ENCODE measurements at places on chromosomes 7 and 10. TPM values are rescaled to one million over a fixed set of nuclear protein-coding genes. Genes with fewer than 3 reads are reported as not detected.
A peak's percentile ranks its signal among the peaks of the same experiment; 100 is the strongest.

Gene SLC18A3
- not detected for total RNA-seq

Gene CFAP43
- not detected for total RNA-seq

GRCh38 chr7:129707910-129708499, 96.5 kb downstream of the NRF1 start:
- no peak for DNase-seq

GRCh38 chr7:156523447-156524048, 117.0 kb upstream of the RNF32 start:
- DNase-seq = no peak

DNA sequence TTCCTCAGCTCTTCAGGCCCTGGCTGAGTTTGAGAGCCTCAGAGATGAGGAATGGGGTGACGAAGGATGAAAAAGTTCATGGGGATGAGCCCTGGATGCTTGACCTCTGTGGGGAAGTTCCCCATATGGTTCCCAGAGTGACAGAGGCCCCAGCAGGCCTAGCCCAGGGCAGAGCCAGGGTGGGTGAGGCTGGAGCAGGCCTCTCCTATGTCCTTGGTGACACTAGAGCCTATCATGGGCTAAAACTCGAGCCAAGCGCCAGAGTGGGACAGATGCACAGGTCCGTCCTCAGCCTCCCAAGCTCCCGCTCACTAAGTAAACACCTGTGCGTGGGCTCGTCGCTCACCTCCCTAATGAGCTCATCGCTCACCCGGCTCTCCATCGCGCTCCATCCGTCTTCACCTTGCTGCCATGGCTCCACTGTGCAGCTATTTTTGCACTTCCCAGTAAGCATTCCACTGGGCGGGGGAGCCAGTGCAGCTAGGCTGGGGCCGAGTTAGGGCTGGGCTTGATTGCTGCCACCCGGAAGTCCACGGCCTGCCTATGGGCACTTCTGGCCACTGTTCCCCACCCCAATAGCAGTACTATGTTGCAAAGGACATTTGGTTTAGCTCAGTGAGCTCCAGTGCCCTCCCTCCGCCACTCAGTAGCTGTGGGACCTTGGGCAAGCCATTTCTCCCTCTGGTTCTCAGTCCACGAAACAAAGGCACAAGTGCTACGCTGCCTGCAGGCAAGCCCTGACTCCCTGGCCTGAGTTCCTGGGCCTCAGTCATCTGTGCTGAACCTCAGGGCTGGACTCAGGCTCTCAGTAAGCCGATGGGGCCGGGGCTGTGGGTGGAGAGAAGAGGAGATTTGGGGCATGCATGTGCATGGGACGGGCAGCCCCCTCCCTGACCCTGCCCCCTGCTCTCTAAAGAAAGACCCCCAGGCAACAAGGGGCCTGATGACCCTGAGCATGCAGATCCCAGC, 117.3 kb upstream of the PCBD1 start:
- peak; percentile 45 for DNase-seq

Gene RBM20
- total RNA-seq = 101 TPM

Gene ZCWPW1
- 4.6 TPM for total RNA-seq

Gene CYP2C18
- not detected for total RNA-seq

DNA sequence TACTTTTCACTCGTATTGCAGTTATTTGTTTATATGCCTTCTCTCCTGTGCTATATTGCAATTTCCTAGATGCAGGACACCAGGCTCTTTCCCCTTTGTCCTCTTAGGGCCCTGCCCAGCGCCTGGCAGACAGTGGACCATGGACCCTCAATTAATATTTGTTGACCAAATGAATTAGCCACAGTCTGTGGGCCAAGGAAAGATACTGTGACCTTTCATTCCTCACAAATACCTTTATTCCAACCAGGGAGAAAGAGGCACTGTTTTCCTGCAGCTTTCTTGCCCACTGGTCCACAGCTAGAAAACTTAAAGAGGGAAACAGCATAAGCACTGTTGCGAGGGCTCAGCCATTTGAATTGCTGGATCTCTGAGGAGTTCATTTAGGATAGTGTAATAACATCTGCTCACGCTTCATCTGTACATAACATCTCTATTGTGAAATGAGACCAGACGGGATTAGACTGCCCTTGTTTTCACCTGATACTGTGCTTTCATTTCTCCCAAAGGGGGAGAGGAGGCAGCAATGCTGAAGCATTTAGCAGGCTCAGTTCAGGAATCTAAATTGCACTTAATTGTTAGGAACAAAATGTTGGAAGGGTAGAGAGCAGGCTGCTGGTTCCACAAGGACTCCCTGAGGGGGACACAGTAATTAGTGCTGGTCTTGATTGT, 46.7 kb downstream of the TNS3 start:
- no peak for DNase-seq

DNA sequence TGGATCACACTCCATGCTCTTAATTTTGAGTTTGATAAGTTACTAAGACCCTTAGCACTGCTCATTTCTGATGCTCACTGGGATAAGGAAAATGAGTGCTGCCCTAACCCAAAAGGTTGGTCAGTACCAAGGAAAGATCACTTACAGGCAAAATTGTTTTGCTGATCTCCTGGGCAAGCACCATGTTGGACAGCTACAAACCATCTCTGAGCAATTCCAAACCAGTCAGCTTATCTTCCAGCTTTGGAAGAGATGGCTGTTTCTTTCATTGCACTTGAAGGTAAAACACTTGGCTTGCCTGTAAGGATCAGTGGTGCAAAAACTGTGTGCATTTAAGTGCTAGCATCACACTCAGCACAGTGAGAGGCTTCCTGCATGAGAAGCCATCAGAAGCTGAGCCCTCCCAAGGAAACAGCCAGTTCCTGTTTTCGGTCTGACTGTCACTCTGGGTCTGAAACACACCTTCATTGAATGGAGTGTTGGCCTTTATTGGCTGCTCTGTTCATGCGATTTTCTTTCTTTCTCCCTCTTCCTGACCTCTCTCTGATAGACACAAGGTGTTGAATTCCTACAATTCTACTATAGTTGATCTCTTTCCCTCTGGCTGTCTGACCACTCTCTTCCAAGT, 126.4 kb upstream of the GHITM start:
- no peak for DNase-seq

Gene PODXL
- 67.4 TPM for total RNA-seq

Gene CDNF
- 1.5 TPM for total RNA-seq

DNA sequence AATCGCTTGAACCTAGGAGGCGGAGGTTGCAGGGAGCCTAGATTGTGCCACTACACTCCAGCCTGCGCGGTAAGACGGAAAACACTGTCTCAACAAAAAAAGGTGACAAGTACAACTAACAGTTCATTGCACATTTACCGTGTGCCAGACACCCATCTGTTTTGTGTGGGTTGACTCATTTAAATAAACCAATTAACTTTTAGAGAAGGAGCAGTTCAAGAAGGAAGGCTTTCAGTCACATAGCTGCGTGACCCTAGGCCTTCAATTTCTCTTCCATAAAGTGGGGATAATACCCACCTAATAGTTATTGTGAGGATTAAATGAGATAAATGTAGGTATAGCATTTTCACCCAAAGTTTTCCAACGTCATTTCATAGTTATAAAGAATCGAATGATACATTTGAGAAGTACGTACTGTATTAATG, 52.3 kb upstream of the KDM7A start:
- no peak for DNase-seq

Gene PON3
- 0.69 TPM for total RNA-seq

GRCh38 chr7:96380111-96380512, 58.2 kb upstream of the SLC25A13 start:
- no peak for DNase-seq

DNA sequence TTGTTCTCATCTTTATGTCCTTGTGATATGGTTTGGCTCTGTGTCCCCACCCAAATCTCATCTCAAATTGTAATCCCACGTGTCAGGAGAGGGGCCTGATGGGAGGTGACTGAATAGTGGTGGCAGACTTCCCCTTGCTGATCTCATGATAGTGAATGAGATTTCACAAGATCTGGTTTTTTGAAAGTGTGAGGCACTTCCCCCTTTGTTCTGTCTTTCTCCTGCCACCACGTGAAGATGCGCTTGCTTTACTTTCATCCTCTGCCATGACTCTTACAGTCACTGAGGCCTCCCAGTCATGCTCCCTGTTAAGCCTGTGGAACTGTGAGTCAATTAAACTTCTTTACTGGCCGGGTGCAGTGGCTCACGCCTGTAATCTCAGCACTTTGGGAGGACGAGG, 161.0 kb downstream of the HERPUD2 start:
- no peak for DNase-seq

DNA sequence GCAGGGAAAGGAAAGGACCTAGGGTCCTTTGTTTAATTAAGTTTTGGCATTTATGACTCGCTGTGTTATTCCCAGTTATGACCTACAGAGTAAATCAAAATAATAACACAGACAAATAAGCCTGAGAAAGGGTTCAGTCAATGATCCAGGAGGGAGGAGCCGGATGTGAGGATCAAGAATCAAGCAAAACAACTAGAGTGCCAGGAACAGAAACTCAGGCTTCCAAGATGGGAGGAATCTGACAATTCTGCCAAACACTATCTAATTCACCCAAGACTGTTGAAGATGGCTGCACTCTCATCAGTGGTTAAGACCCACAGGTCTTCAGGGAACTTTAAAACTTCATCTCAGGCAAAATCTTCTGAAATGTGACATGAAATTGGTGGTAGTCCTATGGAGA, 50.3 kb upstream of the PIP4K2A start:
- DNase-seq = no peak

Gene SUN3
- total RNA-seq = not detected

- no peak for DNase-seq
These were observed 109.8 kb upstream of the PALS2 start for GRCh38 chr7:24463474-24463873.

Measured in left ventricle myocardium inferior (tissue), 1 donor.